ENCODE measurements at places on chromosomes 4 and X.

GRCh38 chr4:185005219-185005819, 13.0 kb upstream of the HELT start:
- DNase-seq = peak; percentile 89

DNA sequence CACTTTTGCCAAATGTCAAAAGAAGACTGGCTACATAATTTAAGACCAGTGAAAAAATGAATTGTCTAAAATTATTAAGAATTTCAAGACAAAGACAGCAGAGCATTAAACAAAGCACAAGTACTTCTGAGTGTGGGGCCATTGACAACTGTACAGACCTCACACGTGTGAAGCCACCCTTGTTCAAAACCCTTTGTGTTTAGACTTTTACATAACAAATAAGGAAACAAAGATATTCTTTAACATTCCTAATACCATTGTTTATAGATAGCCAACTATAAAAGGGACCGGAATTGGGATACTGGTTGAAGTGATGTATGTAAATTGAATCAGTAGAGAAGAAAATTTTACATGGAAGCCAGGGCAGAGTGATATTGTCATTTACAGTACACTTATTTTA, 624.2 kb downstream of the PCDH18 start:
- no peak for DNase-seq

- DNase-seq = peak; percentile 37
Measured at GRCh38 chrX:17860811-17861488, at the start of gene RAI2. Gene RAI2 (minus strand): TSS chrX:17861298. CDS start chrX:17802010, 59,288 bp downstream.

- DNase-seq = no peak
Measured at GRCh38 chrX:149762696-149763614, 10.9 kb upstream of the HSFX1 start.

DNA sequence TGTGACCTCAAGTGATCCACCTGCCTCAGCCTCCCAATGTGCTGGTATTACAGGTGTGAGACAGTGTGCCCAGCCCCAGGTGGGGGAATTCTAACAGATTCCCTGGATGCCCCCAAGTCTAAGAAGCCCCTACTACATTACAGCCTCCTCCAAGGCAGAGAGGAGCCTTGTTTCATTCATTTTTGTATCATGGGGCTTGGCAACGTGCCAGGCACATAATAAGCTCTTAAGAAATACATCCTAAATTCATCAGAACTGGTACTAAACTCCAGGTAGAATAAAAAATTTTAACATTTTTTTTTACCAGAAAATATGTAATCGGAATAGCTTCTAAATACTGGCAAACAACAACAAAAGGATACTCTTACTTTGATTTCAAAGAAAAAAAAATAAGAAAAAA, 127.1 kb downstream of the CHIC2 start:
- no peak for DNase-seq

- no peak for DNase-seq
Measured at GRCh38 chr4:915041-915474, 17.1 kb downstream of the GAK start.

DNA sequence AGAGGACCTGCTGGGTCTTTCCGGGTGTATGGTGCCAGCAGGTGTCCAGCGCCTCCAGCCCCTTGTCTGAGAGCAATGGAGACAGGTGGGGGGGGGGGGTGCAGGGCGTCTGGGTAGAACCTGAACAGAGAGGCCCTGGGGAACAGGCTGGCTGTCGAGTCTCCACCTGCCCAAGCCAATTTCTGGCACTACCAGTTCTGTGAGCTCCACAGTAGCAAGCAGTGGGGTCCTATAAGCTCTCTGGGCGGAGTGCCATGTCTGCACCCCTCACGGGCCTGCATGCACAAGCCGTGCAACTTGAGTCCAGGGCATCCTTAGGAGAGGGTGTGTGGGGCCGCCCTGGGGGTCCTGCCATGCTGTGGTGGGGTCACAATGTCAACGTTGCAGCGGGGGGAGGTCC, 10.1 kb upstream of the FGFR3 start:
- no peak for DNase-seq

DNA sequence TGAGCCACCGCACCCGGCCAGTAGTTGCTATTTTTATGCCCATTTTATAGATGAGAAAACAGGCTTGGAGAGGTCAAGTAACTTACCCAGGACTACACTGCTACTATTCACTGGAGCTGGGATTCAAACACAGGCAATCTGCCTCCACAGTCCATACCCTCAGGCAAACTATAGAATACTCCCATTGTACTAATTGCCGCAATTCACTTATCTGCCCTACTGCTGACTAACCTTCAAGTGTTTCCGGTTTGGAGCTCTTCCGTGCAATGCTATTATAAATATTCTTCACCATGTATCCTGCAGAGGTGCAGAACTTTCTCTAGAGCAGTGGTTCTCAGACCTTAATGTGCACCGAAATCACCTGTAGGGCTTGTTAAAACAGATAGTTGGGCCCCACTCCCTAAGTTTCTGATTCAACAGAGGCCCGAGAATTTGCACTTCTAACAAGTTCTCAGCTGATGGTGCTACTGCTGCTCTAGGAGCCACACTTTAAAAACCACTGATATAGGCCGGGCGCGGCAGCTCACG, 1.9 kb upstream of the G3BP2 start:
- peak; percentile 79 for DNase-seq

- DNase-seq = no peak
Measured at GRCh38 chr4:30792601-30793000, 72.4 kb downstream of the PCDH7 start.

All from ELF-1 (cell line).